ENCODE measurements at places on chromosomes 13 and 19.

- peak; percentile 6 for DNase-seq
These were observed 470 bp downstream of the ZNF835 start for GRCh38 chr19:56670961-56671612.

DNA sequence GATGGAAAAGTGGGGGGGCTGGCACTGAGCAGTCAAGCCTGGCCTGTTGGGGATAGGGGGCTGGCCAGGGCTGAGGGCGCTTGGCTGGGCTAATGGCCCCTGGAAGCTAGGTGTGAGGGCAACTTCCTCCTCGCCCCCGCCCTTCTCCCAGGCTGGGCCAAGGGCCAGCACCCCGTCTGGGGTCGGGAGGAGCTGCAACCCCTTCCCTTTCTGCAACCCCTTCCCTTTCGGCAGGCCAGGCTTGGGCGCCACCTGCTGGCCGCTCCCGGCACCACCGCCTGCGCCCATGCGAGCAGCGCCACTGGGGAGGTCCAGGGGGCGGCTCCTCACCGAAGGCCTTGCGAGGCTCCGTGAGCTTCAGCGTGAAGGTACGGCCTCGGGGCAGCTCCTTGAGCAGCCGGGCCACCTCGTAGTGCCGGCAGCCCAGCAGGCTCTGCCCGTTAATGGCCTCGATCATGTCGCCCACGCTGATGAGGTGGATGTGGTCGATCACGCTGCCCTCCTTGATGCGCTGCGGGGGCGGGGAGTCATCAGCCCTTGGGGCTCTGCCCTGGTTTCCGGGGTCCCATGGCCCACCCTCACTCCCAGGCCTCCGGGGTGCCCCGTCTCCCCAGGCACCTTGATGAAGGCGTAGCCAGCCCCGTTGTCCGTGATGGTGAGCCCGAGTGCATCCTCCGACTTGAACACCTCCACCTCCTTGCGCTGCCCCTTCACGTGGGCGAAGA, 5.0 kb upstream of the PTGER1 start:
- peak; percentile 66 for DNase-seq

DNA sequence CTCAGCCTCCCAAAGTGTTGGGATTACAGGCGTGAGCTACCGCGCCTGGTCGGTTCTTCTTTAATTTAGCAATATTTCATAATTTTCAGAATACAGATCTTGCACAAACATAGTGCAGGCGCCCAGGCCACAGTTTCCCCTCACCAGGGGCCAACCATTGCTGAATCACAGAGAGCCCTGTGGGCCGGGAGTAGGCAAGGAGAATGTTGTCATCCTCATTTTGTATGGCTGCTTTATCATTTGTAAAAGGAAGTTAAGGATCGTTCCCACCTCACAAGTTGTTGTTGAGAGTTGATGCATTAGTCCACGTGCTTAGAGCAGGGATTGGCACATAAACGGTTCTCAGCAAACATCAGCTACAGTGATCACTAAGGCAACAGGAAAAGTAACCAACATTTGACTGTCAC, 30.2 kb downstream of the MEIS3 start:
- DNase-seq: no peak

DNA sequence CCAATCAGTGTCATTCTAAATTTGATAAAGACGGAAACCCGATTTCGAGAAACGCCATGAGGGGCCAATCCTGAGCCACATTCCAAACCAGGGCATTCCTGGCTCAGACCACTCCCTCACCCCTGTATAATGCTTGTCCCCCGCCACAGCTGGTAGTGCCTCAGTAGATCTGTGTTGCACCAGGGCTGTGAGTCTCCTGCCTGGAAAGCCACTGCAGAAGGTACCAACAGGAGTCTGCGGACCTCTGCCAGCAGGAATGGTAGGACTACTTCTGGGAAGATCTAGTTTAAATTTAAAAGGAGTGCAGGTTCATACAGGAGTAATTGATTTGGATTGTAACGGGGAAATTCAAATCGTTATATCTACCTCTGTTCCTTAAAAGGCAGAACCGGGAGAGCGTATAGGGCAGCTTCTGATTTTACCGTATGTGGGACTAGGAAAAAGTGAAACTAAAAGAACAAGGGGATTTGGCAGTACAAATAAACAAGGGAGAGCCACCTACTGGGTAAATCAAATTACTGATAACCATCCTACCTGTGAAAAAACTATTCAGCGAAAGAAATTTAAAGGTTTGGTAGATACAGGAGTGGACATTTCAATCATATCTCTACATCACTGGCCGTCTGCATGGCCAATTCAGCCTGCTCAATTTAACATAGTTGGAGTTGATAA, 20.8 kb upstream of the ZNF266 start:
- no peak for DNase-seq

DNA sequence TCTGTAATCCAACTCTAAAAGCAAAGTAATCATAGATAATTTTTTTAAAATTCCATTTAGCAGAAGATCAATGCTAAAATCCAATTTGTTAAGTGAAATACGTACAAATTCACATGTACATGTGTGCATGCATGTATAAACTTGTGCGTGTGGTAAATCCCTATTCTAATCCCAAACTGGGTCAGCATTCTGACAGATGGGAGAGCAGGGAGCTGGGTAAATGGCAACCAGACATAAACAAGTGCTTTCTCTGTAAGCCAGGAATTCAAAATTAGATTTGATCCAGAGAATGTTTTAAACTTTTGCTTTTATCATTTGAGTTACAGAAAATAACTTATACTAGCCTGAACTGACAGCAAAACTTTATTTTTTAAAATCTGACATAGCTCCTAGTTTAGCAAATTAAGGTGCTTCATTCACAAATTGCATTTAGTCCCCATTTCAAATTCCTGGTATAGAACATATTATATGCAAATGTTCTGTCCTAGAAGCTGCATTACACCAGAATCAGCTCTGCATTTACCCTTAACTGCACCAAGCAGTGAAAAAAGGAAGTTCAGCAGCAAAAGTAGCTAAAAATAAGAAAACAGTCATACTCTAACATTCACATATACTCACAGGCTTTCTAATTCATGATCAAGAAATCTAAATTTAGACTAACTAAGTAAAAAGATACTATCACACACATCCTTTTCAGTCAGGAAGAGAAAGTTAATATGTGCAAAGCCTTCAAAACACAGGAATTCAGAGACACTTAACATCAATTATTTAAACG, 32.6 kb downstream of the UBL3 start:
- no peak for DNase-seq

DNA sequence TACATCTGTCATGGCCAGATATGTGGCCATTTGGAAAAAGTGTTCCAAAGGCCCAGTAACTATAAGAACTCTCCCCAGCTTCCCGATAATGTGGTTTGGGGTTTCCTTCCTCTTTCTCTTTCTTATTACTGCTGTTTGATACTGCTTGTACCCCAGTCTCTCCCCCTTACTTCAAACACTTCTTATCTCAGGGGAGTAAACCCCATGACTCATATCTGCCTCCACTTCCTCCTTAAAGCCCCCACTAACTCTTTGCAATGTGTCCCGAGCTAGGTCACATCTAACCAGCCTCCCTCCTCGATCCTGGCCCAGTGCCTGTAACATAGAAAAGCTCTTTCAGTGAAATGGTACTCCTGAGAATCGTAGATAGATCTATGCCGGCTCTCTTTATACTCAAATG, 82.4 kb upstream of the STARD13 start:
- DNase-seq: no peak

DNA sequence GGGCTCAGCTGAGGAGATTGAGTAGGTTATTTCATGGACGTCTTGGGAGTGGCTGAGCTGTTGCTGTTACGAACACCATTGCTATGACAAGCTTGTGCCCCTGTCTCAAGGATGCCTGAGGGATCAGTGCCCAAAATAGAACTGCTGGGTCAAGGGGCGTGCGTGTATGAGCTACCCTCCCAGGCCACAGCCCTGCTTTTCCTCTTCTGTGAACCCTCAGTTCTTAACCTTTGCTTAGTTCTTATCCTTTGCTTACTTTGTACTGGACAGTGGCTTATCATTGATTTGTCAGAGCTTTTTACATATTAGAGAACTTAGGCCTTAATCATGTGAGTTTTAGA, 9.0 kb downstream of the ARHGAP45 start:
- DNase-seq: no peak

- no peak for DNase-seq
These were observed 160.1 kb downstream of the SPRY2 start for GRCh38 chr13:80180740-80181355.

GRCh38 chr19:12314553-12314952, 18.9 kb downstream of the ZNF563 start:
- DNase-seq: no peak

DNA sequence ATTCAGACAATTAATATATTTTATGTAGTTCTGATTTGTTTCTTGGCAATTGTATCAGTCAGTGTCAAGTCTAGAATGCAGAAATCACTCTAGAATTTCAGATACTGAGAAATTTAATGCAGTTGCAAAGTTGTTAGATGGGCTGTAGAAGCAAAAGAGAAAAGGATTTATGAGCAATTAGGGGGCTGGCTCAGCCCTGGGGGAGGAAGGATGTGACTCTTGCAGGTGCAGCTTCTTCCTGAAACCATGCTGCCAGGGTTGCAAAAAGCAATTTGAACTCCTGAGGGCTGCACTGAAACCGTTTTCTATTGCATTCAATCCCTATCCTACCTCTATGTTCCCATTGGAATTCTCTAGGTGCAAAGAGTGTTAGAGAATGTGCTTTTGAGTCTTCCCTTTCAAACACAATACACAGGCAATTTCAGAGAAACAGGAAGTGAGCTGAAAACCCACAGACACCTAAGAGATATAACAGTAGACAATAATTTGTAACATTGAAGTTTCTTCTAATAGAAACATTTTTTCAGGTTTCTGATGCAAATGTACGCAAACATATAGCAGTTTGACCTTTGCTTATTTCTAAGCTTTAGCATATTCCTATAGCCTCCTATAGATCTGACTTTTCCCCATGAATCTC, 814.7 kb upstream of the ATXN8OS start:
- DNase-seq: no peak

- DNase-seq: no peak
These were observed 123.0 kb downstream of the SLC7A1 start for GRCh38 chr13:29472332-29472961.

- no peak for DNase-seq
These were observed 80.7 kb downstream of the RNASEH2B start for GRCh38 chr13:50990065-50990817.

DNA sequence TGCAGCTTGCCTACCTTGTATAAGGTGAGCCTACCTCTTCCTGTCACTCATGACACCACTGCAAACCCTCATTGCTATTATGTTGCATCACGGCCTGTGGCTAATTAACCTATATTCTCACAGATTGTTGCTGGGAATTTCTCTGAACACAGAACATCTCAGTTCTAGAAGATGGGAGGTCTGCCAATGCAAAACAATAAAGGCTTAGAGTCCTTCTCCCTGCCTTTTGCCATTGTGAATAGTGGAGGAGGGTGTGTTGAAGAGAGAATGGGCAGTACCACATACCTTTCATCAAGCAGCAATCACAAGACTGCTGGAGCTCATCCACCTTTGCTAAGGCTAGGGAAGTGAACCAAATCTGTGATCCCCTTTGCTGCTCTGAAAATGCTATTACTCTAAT, 34.4 kb downstream of the WDFY2 start:
- DNase-seq: no peak

DNA sequence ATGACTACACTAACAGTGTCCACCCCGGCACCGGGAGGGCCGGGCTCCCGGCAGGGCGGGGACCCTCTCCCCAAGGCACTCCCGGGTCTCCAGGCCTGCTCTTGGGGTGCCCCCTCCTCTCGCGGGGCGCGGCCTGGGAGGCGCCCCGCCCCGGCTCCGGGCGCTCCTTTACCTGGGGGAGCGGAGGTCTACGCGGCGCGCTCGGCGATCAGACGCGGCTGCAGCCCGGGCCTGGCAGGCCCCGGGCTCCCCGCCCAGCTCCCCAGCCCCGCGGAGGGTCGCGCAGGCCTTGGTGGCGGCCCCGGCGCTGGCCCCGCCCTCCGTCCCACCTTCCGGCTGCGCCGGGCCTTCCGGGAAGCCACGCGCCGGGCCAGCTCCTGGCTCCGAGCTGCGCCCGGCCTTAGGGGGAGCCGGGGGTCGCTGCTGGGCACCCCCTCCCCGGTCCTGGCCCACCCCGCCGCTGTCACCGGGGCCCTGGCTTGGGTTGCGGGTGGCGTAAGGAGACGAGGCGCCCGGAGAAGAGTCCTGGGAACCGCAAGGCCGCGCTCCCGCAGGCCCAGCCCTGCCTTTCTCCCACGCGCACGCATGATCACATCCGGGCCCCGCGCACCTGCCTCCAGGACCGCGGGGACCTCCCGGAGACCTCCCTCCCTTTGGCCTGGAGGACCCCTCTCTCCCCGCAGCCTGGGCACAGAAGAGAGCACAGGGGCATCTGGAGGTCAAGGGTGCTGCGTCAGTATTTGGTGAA, at the start of gene C19orf12:
C19orf12 (minus strand) TSS at position 309 of the 748 bp plus-strand sequence. CDS start 6,848 bp downstream, outside the sequence.
- DNase-seq: peak; percentile 40

- no peak for DNase-seq
These were observed 10.5 kb downstream of the COMP start for GRCh38 chr19:18780631-18781030.

- DNase-seq: no peak
These were observed 244.5 kb upstream of the CSNK1A1L start for GRCh38 chr13:37349916-37350315.

DNA sequence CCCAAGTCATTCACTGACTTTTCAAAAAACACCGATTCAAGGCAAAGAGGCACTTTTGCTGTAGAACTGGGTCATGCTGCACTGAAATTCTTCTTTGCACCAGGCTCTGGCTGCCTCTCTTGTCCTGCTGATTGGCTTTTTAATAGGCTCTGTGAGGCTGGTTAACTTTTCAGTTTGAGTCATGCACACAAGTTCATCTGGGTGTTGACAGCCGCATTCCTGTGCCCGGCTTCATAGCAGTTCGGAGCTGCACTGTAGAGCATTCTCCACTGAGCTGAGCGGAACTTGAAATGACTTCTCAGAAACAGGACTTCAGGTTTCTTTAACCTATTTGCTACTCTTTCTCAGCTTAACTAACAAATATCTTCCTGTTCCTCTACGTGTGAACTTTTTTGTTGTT, 978.3 kb downstream of the UQCRFS1 start:
- no peak for DNase-seq
